HFFc6 (cell line): ENCODE measurements at places on chromosomes 16 and 17.

DNA sequence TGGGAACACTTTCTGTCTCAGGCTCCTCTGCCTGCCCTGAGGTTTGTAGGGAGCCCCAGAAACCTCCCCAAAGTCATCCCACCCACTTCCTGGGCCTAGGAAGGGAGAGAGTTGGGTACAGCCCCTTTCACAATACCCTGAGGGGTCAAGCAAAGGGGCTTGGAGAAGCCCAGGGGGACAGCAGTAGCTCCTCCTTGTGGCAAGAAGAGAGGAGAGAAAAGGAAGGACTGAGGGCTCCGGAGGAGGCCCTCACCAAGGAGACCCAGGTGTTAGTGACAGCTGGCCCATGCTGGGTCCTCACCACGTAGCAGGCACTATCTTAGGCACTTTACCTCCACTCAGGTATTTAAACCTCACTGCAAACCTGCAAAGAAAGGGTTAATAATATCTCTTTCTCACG is 112.8 kb downstream of the IRX5 start:
- DNase-seq = no peak

DNA sequence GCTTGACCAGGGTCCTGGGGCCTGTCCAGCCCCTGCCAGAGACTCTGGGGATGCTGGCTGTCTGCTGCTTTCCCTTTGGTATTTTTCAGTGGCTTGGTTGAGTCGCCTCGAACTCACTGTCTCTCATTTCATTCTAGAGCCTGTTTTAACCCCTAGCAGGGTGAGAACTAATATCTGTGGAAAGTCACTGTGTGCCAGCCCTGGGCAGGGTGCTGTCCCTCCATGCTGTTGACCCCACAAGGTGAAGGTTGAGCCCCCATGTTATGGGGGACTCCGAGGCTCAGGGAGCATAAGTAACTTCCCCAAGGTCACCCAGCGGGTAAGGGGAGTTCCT is 33.0 kb downstream of the DCAKD start:
- DNase-seq = no peak

DNA sequence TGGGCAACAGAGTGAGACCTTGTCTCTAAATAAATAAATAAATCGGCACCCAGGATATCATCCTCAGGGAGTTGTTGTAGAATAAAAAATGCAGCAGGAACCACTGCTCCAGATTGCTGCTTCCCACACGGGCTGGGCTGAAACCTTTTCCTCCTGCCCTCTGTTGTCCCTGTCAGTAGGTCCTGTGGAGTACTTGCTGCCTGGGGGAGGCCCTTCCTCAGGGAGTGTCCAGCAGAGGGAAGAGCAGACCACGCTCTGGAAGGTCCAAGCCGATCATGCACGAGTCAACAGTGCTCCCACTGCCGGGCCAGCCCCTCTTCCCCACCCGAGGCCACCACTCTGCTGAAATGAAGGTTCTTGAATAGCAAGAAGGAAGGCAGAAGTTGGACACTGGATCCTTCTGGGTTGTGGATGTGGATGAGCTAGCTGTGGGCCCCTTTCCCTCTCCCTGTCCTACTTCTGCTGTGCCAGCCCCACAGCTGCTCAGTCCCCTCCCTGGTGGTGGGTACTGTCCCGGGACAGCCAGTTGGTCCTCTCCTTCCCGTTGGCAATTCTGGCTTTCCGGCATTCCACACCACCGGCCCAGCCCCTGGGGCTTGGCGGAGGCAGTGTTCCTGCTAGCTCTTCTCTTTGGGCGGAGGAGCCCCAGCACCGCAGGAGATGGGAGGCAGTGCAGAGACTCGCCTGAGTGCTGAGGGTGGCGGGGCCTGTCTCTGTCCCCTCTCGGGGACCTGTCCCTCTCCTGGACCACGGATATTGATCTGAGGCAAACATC is 10.8 kb downstream of the CDK5R1 start:
- DNase-seq = peak; percentile 20

GRCh38 chr16:11556214-11556819 is 30.4 kb downstream of the LITAF start:
- DNase-seq = no peak

- DNase-seq = no peak
These were observed 3.4 kb upstream of the CLEC19A start for GRCh38 chr16:19282101-19282500.

GRCh38 chr17:17305281-17305801 is 2.2 kb downstream of the NT5M start:
- DNase-seq = no peak

DNA sequence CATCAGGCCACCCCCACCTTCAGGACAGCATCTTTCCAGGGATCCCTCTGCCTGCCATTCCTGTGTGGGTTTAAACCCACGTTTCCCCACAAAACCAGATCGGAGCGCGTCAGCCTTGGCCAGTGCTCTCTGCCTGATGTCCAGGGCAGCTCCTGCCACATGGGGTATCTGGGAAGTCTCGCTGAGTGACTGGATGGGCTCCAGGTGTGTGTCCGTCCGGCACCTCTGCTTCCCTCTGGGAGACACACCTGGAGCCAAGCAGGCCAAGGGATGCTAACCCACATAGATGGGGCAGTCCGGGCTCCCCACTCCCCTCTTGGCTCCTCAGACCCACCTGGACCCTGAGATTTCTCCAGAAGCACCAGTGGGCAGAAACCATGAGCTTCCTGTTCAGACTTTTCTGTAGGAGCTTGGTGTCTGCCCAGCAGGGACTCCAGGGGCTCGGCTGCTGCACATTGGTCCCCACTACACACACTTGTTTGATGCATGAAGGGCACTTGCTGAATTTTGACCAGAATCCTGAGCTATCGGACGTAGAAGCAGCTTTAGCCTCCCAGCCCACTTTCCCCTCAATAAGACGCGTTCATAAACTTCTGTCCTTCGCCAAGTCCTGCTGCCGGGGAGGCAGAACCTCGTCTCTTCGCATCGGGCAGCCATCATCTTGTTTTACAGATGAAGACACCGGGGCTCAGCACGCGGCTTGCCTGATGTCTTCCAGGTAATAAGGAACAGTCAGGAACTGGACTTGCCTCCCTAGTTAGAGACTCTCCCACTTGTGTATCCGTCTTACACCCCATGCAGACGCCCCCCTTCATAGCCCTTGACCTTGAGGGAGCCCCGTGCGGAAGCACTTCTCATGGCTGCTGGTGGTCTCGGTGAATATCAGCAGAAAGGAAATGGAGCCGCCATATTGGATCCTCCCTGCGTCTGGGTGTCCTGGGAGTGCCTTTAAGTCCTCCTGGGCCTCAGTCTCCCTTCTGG is 91.6 kb upstream of the ZNF469 start:
- DNase-seq = no peak

- no peak for DNase-seq
These were observed 107.6 kb downstream of the KCNJ2 start for GRCh38 chr17:70276906-70277305.

DNA sequence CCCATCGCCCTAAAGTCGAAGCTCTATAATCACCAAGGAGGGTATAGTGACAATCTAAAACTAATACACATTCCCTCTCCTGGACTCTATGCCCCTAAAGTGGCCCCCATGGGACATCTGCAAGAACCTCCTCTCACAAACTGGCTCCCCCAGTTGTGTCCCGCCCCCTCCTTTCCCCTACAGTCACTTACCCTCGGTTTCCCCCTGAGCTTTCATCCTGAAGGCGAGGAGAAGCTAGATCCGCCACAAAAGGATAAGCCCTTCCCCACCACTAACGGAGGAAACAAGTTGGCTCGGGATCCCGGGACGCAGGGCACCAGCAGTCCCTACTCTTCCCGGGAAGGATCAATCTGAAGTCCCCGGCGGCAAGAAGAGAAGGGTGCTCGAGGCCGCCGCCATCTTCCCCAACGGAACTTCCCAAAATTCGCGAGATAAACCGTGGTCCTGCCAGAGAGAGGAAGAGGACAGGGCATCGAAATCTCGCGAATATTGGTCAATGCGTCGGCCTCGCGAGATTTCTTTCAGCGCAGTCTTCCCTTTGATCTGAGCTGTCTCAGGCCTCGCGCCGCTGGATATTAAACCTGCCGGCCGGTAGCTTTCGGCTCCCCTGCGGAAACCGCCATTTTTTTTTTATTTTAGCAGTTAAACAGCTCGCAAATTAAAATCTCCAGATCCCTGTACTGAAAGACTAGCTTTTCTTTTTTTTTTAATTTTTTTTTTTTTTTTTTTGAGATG is at the start of gene MED1:
Gene MED1 (minus strand): TSS at position 417 of the 735 bp plus-strand sequence. CDS start 201 bp downstream, at position 216.
- peak; percentile 97 for DNase-seq

GRCh38 chr16:85153656-85154091 is 41.4 kb upstream of the CIBAR2 start:
- no peak for DNase-seq

- DNase-seq = no peak
These were observed 3.9 kb downstream of the CD79B start for GRCh38 chr17:63928172-63928666.

DNA sequence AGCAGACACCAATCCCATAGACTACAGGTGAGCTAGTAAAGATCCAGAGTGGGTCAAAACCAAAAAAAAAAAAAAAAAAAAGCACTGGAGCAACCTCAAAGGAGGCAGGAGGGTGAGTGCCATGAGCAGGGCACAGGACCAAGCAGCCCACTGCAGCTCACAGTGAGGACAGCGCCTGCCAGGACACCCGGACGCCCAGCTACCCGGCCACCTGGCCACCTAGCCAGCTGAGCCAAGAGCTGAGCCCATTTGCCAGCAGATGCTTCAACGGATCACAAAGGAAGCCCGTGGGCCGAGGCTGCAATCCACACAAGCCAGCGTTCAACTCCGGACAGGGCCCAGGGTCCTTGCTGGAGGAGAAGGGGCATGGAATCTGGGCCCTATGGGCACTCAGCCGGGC is 15.1 kb downstream of the AXIN1 start:
- DNase-seq = no peak

DNA sequence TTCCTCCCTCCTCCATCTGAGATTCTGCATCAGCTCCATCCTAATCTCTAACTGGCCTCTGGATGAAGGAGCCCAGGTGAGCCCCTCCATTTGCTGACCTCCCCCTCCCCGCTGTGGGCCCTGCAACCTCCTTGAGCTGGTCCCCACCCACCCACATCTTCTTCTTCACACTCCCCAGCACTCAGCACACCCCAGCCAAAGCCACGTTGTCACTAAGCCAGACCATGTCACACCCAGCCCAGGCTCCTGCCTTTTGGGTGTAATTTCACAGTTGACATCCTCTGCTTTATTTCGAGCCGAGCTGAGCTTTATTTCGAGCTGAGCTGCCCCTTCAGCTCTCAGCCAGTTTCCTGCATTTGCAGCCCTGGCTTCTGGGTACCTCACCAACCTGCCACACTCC is 282.7 kb upstream of the TNRC6C start:
- no peak for DNase-seq

DNA sequence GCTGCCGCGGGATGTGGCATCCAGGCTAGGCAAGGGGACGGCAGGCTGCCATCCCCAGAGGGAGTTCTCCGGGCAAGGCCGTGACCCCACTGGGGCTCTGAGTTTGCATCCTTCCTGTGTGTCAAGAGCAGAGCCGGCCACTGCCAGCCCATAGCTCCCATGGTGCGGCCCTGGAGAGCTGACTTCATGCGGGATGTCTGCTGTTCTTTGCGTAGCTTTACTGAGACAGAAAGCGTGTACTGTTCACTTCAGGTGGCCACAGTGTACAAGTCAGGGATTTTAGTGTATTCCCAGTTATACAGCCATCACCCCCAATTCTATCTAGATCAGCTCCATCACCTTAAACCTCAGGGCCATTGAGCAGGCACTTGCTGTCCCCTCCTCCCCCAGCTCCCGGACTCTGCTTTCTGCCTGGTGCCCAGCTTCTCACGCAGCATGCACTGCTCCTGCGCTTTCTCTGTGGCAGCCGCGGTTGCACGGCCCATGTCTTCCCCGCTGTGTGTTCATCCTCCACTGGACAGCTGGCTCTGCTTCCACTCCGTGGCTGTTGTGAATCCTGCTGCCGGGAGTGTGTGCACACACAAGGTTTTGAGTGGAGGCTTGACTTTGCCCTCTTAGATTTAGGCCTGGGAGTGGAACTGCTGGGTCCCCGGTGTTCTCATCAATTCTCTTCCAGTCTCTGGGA is 71.2 kb downstream of the KLHDC4 start:
- no peak for DNase-seq

DNA sequence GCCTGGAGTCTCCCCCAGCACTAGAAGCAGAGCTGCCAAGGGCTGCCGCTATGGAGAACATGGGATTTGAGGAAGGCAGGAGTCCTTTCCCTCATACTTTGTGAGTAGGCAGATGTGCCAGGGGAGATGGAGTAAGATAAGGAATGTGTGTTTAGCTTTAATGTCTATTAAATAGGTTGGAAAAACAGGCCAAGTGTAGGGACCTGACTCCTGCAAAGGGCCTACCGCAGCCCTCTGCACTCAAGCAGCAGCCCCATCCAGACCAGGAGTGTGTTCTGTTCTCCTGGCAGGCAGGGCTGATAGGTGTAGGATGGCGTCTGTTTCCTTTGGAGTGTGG is 1.8 kb upstream of the MIF4GD start:
- no peak for DNase-seq

GRCh38 chr17:28545787-28546415 is 6.5 kb downstream of the UNC119 start:
- DNase-seq = no peak

GRCh38 chr17:50394711-50395110 is 2.6 kb downstream of the LRRC59 start:
- DNase-seq = no peak

DNA sequence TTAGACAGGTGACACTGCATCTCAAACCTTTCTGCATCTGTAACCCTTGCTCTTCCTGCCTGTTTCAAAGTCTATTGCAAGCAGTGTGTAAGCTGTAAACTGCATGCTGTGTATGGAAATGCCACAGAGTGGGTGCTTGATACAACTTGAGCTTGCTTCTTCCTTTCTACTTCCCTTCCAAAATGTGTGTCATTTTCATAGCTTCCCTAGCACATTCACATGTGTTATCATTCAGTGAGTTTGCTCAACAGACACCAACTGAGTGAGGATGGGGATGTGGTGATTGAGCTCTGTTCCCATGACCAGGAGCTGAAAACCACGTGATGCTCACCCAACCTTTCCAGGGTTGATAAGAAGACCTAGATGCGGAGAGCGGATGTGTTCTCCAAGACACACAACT is 111.1 kb downstream of the VAT1L start:
- DNase-seq = no peak

DNA sequence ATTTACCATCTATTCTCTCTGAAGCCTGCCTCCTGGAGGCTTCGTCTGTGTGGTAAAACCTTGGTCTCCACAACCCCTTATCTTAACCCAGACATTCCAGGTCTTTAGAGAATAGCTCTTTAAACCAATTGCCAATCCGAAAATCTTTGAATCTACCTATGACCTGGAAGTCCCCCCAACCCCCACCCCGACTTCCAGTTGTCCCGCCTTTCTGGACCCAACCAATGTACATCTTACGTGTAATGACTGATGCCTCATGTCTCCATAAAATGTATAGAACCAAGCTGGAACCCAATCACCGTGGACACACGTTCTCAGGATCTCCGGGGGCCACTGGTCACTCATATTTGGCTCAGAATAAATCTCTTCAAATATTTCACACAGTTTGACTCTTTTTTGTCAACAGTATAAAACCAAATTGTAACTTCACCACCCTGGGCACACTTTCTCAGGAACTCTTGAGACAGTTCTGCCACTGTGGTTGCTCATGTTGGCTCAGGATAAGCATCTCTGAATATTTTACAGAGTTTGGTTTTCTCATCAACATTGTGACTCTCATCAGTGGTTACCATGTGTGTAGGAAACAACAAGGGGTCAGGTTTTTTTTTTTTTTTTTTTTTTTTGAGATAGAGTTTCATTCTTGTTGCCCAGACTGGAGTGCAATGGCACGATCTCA is 18.1 kb upstream of the DNAH17 start:
- no peak for DNase-seq

GRCh38 chr17:35709874-35710273 is 21.6 kb upstream of the RASL10B start:
- DNase-seq = no peak
